ENCODE measurements at places on chromosomes 4 and X. TPM values are rescaled to one million over a fixed set of nuclear protein-coding genes. Genes with fewer than 3 reads are reported as not detected.
A peak's percentile ranks its signal among the peaks of the same experiment; 100 is the strongest.

DNA sequence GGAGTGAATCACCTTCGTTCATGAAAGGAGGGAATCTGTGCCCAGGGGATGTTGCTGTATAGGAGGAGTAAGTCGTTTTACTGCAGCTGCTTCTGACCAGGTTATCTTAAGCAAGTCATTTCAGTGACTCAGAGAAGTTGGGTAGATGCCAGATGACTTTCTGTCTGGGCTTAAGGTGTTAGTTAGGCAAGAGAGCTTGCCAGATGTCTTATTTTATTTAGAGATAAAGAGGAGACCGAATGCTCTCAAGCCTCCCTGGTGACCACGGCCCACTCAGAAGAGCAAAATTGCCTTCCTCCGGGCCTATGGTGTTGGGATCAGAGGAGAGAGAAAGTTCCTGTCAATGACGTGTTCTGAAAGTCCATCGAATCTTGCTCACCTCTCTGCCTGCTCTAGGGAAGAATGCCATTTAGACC, 16.3 kb upstream of the ZNF827 start:
- DNase-seq: no peak
- no peak overlapping the region for H3K27ac ChIP-seq
- no peaks in the 10 kb centered on the region for H3K27me3 ChIP-seq
- H3K36me3 ChIP-seq: no peaks in the 10 kb centered on the region
- H3K4me3 ChIP-seq: no peak overlapping the region

DNA sequence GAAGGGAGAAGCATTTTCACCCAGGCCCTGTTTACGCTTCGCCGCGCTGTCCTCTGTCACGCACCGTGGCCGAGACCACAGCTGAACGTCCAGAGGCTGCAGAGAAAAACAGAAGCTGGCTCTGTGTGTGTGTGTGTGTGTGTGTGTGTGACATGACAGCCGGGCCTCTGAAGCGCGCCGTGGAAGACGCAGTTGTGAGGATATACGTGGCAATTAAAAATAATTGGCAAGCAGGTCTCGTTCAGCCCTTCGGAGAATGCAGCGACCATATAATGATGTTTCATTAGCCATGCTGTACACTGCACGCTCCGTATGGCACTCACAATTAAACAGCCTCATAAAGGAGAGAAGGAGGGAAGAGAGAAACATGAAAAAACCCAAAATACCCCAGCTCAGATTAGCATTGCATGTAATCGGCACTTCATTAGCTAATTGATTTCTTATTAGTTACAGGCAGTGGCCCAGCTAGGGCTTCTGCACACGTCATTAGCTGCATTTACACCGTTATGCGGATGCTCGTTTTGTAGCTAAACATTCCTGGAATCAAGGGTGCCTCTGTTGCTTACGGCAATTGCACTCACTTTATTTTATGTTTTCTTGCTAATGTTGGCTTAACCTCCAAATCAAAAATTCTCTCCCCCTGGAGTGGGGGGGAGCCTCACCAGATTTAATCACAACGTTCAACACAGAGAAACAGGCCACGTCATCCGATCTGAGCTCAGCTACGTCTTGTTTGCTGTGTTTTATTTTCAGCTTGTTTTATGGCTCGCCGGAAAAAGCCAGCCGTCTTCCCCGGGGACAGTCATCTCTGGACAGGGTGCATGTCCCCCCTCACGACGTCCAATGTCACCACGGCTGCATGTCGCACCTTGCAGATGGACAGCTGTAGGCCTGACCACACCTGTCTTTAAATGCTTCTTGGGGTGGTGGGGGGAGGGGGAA, 74.6 kb upstream of the SHOX start:
- no peaks in the 10 kb centered on the region for H3K27me3 ChIP-seq
- H3K4me3 ChIP-seq: no peak overlapping the region
- H3K27ac ChIP-seq: no peak overlapping the region
- no peaks in the 10 kb centered on the region for H3K4me1 ChIP-seq
- DNase-seq: no peak

GRCh38 chr4:48654015-48654664, 125.9 kb downstream of the FRYL start:
- H3K27me3 ChIP-seq: no peaks in the 10 kb centered on the region
- H3K27ac ChIP-seq: peak overlapping the region; percentile 39
- peaks cover 2% of the 10 kb centered on the region for H3K36me3 ChIP-seq
- no peaks in the 10 kb centered on the region for H3K4me1 ChIP-seq
- H3K4me3 ChIP-seq: no peak overlapping the region

DNA sequence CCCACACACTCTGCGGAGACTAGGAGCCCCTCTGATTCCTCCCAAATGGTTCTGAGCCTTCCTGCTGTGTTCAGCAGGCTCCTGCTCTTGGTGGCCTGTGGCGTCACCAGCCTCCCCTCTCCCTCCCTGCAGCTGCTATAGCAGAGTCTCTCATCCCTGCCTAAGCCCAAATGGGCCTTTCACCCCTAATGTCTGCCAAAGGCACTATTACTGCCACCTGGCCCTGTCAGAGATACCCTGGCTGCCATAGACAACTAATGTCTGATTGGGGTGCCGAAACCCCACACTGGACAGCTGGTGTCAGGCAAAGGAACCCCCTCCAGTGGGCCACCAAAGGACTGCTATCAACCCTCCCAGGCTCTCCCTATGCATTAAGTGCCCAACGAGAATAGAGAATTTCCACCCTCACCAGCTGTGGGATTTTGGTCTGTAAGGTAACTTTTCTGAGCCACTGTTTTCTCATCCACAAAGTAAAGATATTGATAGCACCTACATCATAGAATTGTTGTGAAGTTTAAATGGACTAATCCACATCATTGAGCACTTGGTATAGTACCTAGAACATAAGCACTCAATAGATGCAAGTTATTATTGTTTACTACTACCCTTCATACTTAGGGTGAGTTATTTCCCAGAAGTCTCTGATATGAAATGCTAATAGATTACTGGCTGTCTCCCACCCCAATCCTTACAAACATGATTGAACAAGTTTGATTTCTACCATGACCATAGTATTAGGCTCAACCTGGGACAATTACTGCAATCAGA, 421.3 kb downstream of the MID1IP1 start:
- DNase-seq: peak; percentile 27
- peaks cover 18% of the 10 kb centered on the region for H3K4me1 ChIP-seq
- no peak overlapping the region for H3K27ac ChIP-seq
- H3K36me3 ChIP-seq: no peaks in the 10 kb centered on the region

DNA sequence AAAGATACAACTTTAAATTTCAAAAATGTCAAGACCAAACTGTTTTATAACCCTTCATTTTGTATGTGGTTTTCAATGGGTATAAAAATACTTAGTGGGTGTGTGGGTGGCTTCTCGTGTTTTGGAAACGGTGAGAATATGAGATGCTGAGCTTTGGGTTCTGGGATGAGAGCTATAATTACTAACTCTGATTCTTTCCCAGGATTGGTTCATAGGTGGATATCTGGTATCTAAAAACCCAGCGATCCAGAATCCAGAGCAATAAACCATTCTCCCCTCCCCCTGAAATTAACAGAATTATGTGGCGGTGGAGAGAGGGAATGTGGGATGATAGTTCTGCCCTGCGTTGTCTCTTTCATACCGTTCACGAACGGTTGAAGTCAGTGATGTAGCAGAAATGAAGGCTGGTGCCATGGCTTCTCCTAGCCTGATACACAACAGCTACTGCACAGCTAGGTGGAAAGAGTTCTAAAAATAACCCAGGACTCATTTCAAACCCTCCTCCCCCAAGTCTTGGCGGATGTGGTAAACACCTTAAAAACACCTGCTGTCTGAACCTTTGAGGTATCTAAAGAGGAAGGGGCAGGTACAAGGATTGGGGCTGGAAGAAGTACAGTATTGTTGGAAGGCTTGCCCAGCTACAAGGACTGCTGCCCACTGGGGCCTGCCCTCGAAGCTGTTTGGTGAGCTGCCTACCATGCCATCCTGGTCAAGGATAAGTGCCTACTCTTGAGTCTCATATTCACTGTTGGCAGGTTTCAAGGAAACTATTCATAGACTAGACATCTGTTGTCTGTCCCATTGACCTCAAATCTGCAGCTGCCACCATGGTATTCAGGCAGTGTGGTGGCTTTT, 44.5 kb downstream of the SEPTIN11 start:
- no peaks in the 10 kb centered on the region for H3K27me3 ChIP-seq
- peak; percentile 89 for DNase-seq
- peaks cover 29% of the 10 kb centered on the region for H3K4me1 ChIP-seq
- peak overlapping the region; percentile 93 for H3K27ac ChIP-seq
- no peak overlapping the region for H3K4me3 ChIP-seq

The CT45A1 gene
- total RNA-seq: 0.13 TPM

DNA sequence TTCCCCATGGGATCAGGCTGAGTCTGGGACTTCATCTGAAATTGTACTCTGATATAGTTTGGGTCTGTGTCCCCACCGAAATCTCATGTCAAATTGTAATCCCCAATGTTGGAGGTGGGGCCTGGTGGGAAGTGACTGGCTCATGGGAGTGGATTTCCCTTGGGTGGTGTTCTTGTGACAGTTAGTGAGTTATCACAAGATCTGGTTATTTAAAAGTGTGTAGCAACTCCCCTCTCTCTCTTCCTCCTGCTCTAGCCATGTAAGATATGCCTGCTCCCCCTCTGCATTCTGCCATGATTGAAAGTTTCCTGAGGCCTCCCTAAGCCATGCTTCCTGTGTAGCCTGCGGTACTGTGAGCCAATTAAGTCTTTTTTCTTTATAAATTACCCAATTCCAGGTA, 61.0 kb downstream of the RASGEF1B start:
- H3K27me3 ChIP-seq: no peaks in the 10 kb centered on the region
- no peaks in the 10 kb centered on the region for H3K36me3 ChIP-seq
- no peak overlapping the region for H3K4me3 ChIP-seq
- H3K27ac ChIP-seq: no peak overlapping the region

DNA sequence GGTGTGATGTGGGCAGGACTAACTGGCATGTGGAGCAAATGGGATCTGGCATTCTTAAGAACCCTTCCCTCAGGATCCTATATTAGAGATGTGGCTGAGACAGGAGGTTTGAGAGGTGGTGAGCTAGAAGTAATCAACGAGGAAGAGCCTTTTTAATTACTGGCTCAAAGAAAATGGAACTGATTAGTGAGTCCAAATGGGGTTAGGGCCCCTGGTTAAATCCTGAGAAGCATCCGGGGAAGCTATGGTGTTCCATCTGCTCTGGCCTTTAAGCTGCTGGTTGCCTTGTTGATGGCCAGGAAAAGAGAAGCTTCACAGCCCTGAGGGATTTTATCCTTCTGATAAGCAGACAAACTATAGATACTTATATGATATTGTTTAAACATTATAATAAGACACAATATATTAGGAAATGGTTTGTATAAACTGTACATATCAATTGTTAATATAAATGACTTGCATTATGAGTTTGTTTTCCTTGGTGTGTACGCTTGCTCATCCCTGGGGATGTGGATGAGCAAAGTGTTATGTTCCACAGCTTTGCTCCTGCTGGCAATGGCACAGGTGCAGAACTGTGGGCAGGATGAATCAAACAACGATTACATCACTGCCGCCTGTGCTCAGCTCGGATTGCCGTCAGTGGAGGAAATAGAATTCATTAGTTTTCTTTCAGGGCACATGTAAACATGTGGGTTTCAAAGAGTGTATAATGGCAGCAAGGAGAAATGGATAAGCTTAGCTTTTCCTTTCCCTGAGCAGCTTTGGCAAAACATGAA, 328.6 kb upstream of the ARX start:
- DNase-seq: no peak
- no peaks in the 10 kb centered on the region for H3K36me3 ChIP-seq
- no peaks in the 10 kb centered on the region for H3K4me1 ChIP-seq
- H3K27me3 ChIP-seq: no peaks in the 10 kb centered on the region
- no peak overlapping the region for H3K27ac ChIP-seq
- H3K4me3 ChIP-seq: no peak overlapping the region

DNA sequence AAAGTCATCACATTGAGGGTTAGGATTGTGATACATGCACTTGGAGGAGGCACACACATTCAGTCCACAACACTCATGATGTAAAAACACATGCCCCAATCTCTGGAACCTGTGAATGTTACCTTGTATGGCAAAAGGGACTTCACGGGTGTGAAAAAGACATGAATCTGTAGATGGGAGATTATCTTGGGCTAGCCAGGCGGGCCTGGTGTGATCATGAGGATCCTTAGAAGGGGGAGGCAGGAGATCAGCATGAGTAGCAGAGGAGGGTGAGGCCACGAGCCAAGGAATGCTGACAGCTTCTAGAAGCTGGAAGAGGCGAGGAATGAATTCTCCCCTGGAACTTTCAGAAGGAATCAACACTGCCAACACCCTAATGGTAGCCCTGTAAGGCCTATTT, 77.5 kb upstream of the ENPP6 start:
- no peak for DNase-seq
- H3K4me3 ChIP-seq: no peak overlapping the region
- no peaks in the 10 kb centered on the region for H3K4me1 ChIP-seq
- no peak overlapping the region for H3K27ac ChIP-seq
- no peaks in the 10 kb centered on the region for H3K36me3 ChIP-seq

DNA sequence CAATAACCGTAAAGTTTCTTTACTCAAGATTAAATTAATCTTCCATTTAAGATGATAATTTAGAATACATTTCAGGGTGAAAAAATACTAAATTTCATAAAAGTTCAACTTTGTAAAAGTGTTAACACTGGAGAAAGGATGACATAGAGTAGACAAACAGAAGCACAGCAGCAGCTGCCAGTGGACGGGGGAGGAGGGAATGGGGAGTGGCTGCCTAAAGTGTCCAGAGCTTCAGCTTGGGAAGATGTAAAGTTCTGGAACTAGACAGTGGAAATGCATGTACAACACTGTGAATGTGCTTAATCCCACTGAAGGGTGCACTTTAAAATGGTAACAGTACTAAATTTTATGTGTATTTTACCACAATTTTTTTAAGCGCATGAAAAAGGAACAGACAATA, 39.9 kb downstream of the RELL1 start:
- no peaks in the 10 kb centered on the region for H3K27me3 ChIP-seq
- DNase-seq: peak; percentile 59
- peaks cover 5% of the 10 kb centered on the region for H3K4me1 ChIP-seq
- H3K4me3 ChIP-seq: no peak overlapping the region

DNA sequence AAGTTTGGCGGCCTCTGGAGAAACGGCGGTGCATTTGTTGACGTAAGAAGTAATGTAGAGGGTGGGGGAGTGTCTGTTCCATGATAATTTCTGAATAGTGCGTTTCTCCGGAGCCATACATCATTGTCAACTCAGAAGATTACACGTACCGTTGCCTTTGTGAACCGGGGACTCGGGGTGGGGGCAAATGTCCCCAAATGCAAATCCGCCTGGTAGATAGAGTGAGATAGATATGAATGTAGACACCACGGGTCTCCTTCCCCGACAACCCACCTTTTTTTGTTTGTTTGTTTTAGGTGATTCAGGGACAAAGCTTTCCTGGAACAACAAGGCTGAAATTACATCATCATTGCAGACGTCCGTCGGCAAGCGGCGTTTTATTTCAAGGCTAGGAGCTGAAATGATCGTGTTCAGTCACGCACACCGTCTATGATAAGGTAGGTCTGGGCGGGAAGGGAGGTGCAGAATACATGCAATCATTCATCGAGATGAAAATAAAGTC, 96.0 kb upstream of the PPP2R3B start:
- no peak overlapping the region for H3K4me3 ChIP-seq
- no peak overlapping the region for H3K27ac ChIP-seq
- no peak for DNase-seq
- peaks cover 7% of the 10 kb centered on the region for H3K27me3 ChIP-seq
- no peaks in the 10 kb centered on the region for H3K36me3 ChIP-seq

The PRRG3 gene
- total RNA-seq: 12.6 TPM

The VCX3B gene
- total RNA-seq: not detected
